Renal pelvis (tissue), 12 donors: ENCODE measurements at places on chromosomes 7 and 10. TPM values are rescaled to one million over a fixed set of nuclear protein-coding genes. Genes with fewer than 3 reads are reported as not detected.

ACTL6B gene
- polyA plus RNA-seq = 0.09 TPM

UPK3B gene
- 0.70 TPM for polyA plus RNA-seq

DLX5 gene
- 0.16 TPM for polyA plus RNA-seq

STAMBPL1 gene
- polyA plus RNA-seq = 1.4 TPM

DPCD gene
- polyA plus RNA-seq = 47.6 TPM

ABCA13 gene
- polyA plus RNA-seq = 1.8 TPM

LEP gene
- polyA plus RNA-seq = 0.40 TPM

GNAI1 gene
- polyA plus RNA-seq = 106 TPM

PODXL gene
- 819 TPM for polyA plus RNA-seq

FRMPD2 gene
- 1.5 TPM for polyA plus RNA-seq

ARF5 gene
- 208 TPM for polyA plus RNA-seq

GIMAP4 gene
- polyA plus RNA-seq = 24.8 TPM

CRHR2 gene
- polyA plus RNA-seq = 0.20 TPM

SCIN gene
- 144 TPM for polyA plus RNA-seq

AKR1C1 gene
- polyA plus RNA-seq = 13.1 TPM

CCL24 gene
- polyA plus RNA-seq = 0.93 TPM

C10orf53 gene
- not detected for polyA plus RNA-seq

INHBA gene
- 2.5 TPM for polyA plus RNA-seq

TYW1B gene
- 3.9 TPM for polyA plus RNA-seq

LRRN3 gene
- 3.7 TPM for polyA plus RNA-seq

BCL7B gene
- 46.2 TPM for polyA plus RNA-seq

TSPAN12 gene
- polyA plus RNA-seq = 167 TPM

TMEM130 gene
- 4.1 TPM for polyA plus RNA-seq

DRGX gene
- polyA plus RNA-seq = not detected

CYP2C19 gene
- 0.30 TPM for polyA plus RNA-seq

ERCC6 gene
- polyA plus RNA-seq = 17.8 TPM

CHRM2 gene
- polyA plus RNA-seq = 2.1 TPM

IDI2 gene
- polyA plus RNA-seq = not detected

GIMAP7 gene
- polyA plus RNA-seq = 12.7 TPM

MYL10 gene
- polyA plus RNA-seq = 0.30 TPM

PITRM1 gene
- polyA plus RNA-seq = 70.1 TPM

CD36 gene
- 22.6 TPM for polyA plus RNA-seq

SCRN1 gene
- polyA plus RNA-seq = 63.1 TPM

MARVELD1 gene
- polyA plus RNA-seq = 43.9 TPM

CFAP46 gene
- 7.4 TPM for polyA plus RNA-seq

GPC2 gene
- 13.6 TPM for polyA plus RNA-seq

SEMA3E gene
- 2.0 TPM for polyA plus RNA-seq

ENTPD1 gene
- polyA plus RNA-seq = 20.8 TPM

SYT15 gene
- 4.3 TPM for polyA plus RNA-seq

IFIT2 gene
- 7.1 TPM for polyA plus RNA-seq

CDHR3 gene
- 6.6 TPM for polyA plus RNA-seq

RAMP3 gene
- 11.0 TPM for polyA plus RNA-seq

DENND2A gene
- 37.3 TPM for polyA plus RNA-seq

RNF133 gene
- polyA plus RNA-seq = 0.21 TPM

OPN4 gene
- polyA plus RNA-seq = not detected

TAS2R39 gene
- not detected for polyA plus RNA-seq

BTBD16 gene
- 0.96 TPM for polyA plus RNA-seq

CFAP58 gene
- polyA plus RNA-seq = 0.58 TPM

C7orf33 gene
- not detected for polyA plus RNA-seq

GPR141 gene
- polyA plus RNA-seq = 0.18 TPM

SOSTDC1 gene
- polyA plus RNA-seq = 50.0 TPM

MMRN2 gene
- polyA plus RNA-seq = 23.5 TPM

PLPP4 gene
- 6.3 TPM for polyA plus RNA-seq

EPO gene
- not detected for polyA plus RNA-seq

GAD2 gene
- polyA plus RNA-seq = 3.4 TPM

CTAGE6 gene
- polyA plus RNA-seq = not detected

EVX1 gene
- polyA plus RNA-seq = 0.11 TPM
